Activated naive CD4-positive, alpha-beta T cell (primary cell): ENCODE measurements at places on chromosomes 6 and 20.

DNA sequence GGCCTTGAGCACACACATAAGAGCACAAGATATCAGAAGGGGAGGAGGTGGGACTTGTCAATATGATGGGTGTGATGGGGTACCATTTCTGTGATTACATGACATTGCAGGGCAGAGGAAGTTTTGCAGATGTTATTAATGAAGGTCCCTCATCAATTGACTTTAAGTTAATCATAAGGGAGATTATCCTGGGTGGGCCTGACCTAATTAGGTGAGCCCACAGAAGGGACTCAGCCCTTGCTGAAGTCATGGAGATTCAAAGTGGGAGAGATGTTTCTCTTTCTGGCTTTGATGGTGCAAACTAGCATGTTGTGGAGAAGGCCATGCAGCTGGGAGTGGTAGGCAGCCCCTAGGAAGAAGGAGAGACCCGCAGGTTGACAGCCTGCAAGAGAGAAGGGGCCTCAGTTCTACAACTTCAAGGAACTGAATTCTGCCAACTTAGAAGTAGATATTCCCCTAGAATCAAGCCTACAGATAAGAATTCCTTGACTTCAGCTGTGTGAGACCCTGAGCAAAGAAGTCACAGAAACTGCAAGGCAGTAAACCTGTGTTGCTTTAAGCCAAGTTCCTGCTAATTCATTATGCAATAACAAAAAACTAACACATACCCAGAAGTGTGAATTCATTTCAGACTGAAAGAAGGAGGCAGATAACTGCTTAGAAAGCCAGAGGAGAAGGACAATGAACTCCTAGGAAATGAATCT, 131.3 kb downstream of the LRFN2 start:
- no peak for DNase-seq

DNA sequence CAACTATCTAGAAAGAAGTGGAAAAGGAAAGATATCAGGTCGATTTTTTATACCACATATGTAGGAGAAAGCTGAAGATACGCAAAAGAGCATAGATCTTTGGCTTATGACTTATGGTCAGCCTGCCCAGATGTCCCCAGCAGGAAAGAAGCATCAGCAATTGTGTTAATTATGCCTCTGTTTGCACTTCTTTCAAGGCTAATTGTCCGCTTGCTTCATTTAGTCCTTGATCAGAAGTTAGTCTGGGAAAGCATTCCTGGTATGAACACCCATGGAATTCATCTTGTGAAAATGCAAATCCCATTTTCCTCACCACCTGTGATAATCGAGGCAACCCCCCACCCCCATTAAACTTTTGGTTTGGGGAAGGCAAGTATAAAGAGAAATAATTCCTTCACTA, 62.8 kb downstream of the ATP9A start:
- no peak for DNase-seq

DNA sequence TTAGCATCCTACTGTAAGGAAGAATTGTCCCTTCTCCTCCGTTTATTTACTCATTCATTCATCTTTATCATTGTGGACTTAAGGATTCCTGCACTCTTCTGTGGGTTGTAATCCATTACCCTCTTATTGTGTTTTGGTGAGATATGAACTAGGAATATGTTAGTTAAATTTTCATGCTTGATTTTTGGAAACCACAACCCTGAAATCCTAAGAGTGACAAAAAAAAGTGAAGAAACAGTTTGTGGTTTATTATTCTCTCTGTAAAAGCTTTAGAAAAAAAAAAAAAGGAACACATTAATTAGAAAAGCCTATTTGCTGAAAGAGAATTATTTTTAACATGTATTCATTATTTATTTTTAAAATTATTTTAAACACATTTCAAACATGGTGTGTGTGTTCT, 36.7 kb upstream of the INSM1 start:
- no peak for DNase-seq

- no peak for DNase-seq
These were observed 89.3 kb upstream of the SLC22A23 start for GRCh38 chr6:3546121-3546520.

- peak; percentile 38 for DNase-seq
These were observed 17.9 kb upstream of the EXOC2 start for GRCh38 chr6:710601-711571.

DNA sequence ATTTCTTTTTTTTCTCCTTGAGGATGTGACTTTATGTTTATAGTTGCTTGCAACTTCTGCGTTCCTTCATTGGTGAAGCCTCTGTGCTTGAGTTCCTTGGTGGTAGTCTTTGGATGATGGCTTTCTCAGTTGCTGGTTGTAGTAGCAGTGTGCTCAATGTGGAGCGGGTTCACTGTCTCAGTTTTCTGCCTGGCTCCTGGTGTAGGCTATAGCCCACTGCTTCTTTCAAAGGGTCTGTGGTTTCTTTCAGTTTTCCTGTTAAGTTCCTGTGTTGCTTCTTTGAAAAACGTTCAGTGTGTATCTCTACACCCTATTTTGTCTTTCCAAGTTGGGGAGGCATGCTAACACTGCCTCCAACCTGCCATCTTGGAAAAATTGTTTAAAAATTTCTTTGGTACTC, 33.9 kb upstream of the ZBTB24 start:
- DNase-seq, result no peak

DNA sequence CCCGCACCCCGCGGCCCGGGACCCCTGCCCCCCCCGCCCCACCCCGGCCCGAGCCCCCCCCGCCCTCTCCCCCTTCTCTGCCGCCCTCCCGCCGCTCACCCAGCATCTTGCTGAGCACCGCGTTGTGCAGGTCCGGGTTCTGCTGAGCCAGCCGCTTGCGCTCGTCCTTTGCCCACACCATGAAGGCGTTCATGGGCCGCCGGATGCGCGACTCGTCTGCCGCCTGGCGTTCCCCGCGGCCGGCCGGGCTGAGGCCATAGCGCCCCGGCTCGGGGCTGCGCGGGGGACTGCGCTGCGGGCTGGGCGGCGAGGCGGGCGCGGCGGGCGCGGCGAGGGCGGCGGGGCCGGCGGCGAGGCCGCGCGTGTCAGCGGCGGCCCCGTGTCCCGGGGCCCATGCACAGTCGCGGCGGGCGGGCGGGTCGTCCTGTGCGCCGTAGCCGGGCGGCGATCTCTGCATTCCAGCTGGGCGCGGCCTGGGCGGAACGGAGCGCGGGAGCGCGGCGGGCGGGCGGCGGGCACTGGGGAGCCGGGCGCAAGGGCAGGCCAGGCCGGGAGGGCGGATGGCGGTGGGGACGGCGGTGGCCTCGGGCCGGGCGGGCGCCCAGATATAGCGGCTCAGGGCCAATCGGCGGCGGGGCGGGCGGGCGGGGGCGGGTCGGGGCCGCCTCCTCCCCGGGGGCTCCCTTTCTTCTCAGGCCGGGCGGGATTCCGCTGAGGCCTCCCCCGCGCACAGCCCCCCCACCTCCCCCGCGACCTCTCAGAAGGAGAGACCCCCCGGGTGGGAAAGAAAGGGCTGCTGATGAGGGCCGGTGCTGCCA, at the start of gene SOX18:
Gene SOX18 (minus strand): TSS at position 580 of the 818 bp plus-strand sequence. CDS start 123 bp downstream, at position 457.
- no peak for DNase-seq

DNA sequence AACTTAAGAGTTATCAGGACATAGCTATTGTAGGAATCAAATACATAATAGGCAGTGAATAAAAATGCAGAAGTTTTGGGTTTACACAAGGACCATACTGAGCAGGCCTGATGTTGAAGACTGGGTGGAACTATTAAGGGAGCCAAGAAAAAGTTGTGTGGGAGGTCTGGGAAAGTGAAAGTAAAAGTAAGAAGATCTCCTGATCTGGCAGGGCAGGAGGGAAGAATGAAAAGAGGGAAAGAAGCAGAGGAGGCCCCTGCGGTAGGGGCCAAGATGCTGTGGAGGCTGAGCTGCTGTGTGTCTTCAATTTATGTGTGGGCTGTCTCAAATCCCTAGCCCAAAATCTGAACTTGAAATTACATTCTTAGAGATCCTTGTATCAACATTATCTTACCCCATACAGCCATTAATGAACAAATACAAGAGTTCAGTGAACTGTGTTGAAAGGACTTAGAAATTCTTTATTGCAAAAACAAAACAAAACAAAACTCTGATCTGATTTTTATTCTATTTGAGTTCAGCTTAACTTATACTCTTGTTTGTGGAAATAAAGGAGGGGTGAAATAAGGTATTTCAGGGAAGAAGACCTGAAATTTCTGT, 1183.8 kb downstream of the HACE1 start:
- DNase-seq, result no peak

DNA sequence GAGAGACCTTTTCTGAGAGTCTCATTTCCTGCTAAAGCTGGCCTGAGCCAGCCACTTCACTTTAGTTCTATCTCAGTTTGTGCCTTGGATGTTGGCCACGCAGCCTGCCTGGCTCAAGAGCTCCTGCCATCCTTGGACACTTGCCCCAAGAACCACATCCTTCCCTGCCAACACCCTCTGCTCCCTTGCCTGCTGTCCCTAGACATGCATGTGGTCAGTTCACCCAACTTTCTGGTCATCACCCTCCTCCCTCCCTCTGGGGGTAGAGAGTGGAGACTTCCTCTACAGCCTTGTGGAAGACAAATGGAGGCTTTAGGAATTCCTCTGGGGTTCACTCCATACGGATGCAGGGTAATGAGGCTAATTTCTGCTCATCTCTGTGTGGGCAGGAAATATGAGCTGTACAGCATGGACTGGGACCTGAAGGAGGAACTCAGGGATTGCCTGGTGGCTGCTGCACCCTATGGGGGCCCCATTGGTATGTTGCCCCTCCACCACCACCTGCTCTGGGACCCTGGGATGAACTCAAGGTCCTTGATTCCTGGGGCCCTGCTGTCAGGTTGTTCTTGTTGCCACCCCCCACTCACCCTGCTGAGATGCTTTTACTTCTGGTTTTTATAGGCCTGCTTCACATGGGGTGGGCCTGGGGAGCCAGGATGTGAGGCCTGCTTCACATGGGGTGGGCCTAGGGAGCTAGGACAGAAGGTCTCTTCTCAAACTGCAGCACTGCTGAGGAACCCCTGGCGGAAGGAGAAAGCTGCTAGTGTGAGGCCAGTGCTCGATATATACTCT, 13.8 kb upstream of the PTPRA start:
- no peak for DNase-seq

- DNase-seq, result no peak
These were observed 29.2 kb upstream of the SDCBP2 start for GRCh38 chr20:1357921-1358671.

DNA sequence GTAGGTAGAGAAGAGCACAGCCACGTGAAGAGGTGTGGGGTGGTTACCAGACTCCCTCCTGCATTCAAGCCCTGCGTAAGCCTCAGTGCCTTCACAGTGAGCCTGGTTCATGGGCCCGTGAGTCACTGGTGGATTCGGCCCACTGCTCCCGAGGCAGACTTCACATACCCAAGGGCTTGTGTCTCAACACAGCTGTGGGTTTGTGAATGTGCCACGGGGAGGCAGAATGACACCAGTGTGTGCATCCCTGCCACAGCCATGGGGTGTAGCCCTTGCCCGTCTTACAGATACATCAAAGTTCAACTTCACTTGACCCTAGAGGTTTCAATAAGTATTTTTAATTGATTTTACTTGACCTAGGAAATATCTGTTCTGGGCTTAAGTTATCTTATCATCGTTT, 108.5 kb downstream of the MAP3K4 start:
- no peak for DNase-seq
